ENCODE measurements at places on chromosomes 16 and 17.
A peak's percentile ranks its signal among the peaks of the same experiment; 100 is the strongest.

DNA sequence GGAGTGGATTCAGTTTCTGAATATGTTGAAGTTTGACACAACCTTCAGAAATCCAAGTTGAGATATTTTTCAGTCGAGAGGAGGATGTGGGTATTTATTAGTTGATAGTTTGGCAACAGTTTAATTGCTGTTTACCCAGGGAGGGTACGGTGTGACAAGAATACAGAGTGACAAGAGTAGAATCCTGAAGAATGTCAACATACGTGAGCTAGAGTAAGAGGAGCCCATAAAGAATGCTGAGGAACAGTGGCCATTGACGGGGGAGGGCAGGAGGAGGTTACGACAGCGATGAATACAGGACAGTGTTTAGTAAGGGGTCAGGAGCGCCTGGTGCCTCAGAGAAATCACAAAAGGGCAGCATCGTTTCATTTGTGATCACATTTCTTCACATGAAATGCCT, 76.5 kb downstream of the AATF start:
- DNase-seq, result no peak

GRCh38 chr16:28181515-28181914, 30.2 kb downstream of the XPO6 start:
- no peak for DNase-seq

GRCh38 chr16:870856-871561, 70.5 kb upstream of the GNG13 start:
- DNase-seq, result no peak

- DNase-seq, result no peak
Measured at GRCh38 chr16:72923757-72924156, 124.2 kb downstream of the ZFHX3 start.

- no peak for DNase-seq
Measured at GRCh38 chr17:67090341-67090740, 46.0 kb downstream of the CACNG1 start.

DNA sequence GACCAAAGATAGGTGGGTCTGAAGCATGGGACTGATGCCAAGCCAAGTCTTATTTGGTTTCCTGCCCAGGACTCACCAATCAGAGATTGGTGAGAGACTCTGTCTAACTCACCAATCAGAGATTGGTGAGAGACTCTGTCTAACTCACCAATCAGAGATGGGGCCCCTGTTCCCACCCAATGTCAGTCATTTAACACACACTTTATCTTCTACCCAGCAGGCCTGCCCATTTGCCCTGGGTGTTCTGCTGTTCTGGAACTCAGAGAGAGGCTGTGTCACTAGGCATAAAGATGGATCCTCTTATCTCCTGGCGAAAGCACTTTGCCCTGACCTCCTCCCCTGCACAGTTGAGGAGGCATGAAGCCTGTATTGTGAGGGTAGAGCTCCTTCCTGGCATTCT, 5.4 kb upstream of the RHOT1 start:
- DNase-seq, result no peak

- DNase-seq, result no peak
Measured at GRCh38 chr16:80164966-80165550, 375.7 kb upstream of the DYNLRB2 start.

GRCh38 chr17:17572010-17572785, 19.3 kb downstream of the PEMT start:
- no peak for DNase-seq

- peak; percentile 60 for DNase-seq
Measured at GRCh38 chr17:59786536-59787319, 79.3 kb downstream of the VMP1 start.

DNA sequence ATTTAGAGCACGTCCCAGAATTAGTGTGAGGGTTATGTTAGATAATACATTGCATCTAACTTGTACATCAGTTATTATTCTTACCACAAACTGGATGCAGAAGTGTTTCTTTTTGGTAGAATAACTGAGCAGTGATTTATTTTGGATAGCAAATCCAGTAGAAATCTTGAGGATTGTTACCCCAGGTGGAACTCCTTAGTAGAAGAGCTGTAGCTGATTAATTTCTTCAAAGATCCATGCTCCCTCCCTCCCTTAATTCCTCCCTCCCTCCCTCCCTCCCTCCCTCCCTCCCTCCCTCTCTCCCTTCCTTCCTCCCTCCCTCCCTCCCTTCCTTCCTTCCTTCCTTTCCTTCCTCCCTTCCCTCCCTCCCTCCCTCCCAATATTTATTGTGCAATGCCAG, 337.7 kb downstream of the CA10 start:
- DNase-seq, result no peak

GRCh38 chr17:49739641-49740271, 24.2 kb downstream of the FAM117A start:
- peak; percentile 92 for DNase-seq

DNA sequence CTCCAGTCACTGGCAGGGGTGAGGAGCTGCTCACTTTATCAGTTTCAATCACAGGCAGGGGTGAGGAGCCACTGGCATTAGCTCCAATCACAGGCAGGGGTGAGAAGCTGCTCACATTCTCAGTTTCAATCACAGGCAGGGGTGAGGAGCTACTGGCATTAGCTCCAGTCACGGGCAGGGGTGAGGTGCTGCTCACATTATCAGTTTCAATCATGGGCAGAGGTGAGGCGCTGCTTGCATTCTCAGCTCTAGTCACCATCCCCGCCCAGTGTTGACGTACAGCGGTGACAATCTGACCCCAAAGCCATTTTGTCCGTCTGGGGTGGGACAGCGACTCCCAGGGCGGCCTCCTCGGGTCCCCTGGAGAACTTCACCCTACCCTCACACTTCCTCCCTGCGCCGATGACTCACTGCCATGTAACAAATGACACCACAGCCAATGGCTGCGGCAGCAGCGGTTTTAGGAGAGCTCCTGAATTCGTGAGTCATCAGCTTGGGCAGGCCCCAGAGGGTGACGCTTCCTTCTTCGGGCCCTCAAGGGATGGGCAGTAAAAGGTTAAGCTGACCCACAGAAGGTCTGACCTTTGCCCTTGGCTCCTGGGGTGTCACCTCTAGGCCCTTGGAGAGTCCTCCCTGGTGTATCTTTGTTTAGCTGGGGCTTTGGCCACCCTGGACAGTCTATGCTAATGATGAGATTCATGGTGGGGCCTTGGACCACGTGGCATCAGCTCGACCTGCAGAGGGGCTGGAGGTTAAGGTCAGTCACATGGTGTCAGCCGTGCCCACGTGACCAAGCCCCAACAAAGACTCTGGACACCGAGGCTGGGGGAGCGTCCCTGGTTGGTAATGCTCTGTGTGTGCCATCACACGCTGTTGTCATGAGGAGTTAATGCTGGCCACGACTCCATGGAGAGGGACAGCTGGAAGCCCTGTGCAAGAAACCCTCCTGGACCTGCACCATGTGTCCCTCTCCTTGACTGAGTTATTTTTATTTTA, 171.7 kb downstream of the C16orf95 start:
- DNase-seq, result no peak

- no peak for DNase-seq
Measured at GRCh38 chr17:19645734-19646201, 2.8 kb upstream of the ALDH3A2 start.

DNA sequence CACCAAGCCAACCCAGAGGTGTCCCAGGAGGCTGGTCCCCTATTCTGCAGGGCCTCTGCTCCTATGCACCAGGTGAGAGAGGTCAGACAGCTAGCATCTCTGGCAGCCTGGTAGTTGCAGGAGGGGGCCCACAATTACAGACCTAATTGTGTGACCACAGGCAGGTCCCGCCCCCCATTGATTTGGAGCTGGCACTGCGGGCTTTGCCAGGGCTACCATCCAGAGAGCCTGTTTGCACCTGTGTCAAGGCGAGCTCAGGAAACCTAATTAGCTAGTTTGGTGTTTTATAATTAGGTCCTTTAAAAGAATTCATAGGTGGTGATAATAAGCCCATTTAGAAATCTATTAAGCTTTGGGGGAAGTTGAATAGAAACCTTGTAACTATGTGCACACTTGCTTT, 90.2 kb downstream of the MRM1 start:
- DNase-seq, result no peak

GRCh38 chr17:79917902-79918484, 78.8 kb upstream of the CBX4 start:
- DNase-seq, result no peak

DNA sequence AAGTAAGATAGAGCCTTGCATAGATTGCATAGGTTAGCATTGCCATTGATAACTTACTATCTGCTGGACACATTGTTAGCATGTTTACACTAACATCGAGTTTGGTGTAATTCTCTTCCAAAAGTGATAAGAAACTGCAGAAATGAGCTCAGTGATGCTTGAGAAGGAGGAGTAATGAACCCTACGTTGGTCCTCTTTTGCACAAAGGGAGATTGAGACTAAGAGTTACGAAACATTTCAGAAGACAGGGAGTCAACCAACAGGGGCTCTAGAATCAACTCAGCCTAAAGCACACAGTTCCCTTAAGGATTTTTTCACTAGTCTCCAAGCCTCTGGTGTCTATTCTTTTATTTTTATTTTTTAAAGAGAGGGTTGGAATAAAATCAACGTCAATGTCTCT, 6.8 kb downstream of the CCL7 start:
- DNase-seq, result no peak

DNA sequence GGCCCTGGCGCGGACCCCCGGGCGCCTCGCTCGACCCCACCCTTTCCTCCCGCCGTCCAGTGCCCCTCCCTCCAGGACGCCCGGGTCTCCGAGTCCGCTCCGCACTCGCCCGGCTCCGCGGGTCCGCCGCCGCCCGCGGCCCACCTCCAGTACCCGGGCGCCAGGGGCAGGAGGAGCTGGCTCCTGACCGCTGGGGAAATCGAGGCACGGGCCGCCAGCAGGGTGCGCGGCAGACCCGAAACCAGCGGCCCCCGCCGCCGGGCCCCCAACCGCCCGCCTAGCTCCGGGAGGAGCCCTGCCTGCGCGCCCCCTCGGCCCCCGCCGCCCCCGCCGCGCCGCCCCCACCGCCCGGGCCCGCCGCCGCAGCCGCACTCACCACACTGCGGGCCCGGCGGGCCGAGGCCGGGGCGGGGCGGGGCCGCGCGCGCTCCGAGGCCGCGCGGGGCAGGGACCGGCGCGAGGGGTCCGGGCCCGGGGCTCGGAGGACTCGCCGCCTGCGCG, 333 bp downstream of the MAFG start:
- no peak for DNase-seq

- no peak for DNase-seq
Measured at GRCh38 chr17:40888196-40888720, 3.2 kb upstream of the KRT20 start.

- DNase-seq, result no peak
Measured at GRCh38 chr16:27427538-27427937, 25.6 kb downstream of the IL21R start.

- DNase-seq, result no peak
Measured at GRCh38 chr17:48441231-48441711, 11.3 kb upstream of the SKAP1 start.

DNA sequence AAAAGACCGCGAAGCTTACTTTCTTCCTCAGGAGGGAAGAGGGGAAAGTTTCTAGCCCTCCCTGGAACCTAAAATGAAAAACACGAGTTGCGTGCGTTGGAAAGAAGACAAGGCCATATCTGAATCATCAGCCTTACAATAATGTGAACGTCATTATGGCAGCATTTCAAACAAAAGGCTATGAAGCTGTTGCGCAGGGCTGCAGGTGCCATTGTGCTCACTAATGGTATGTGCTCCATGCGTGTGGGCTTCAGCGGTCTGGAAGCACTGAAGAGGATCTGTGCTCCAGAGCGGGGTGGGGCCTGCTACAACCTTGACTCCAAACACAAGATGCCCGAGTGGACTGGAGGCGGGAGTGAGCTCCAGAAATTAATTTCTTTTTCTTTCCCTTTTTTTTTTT, 12.1 kb upstream of the CYB5B start:
- DNase-seq, result no peak

DNA sequence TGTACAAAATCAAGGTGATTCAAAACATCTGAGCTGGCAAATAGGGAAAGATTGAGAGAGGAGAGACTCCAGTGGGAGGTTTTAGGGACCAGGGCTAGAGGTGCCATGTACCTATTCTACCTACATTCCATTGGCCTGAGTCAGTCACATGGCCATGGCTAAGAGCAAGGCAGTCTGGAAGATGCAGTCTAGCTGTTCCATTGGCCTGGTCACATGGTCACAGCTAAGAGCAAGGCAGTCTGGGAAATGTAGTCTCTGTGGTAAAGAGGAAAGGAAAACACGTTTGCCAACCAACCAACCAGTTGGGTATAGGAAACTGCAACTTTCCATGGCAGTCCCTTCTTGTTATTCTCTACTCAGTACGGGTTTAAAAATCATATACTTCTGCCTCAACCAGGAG, 369.1 kb downstream of the XYLT1 start:
- DNase-seq, result no peak

GRCh38 chr17:72268431-72268830, 147.6 kb downstream of the SOX9 start:
- DNase-seq, result no peak

DNA sequence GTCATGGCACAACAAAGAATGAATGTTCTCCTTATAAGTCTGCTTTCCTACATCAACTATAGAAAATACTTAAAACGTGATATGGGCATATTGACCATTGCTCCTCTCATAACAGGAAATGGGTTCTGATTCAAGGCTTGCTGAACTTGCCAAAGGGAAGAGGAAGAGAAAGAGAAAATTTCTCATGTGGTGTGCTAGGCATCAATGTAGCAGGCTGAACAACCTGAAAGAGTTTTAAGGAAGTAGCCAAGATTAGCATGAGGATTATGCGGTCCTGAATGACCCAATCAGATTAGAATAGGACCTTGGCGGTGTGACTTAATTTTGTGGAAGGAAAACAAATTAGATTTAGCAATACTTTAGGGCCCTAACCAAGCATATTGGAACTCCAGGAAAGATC, 617.7 kb upstream of the CDH11 start:
- DNase-seq, result no peak

DNA sequence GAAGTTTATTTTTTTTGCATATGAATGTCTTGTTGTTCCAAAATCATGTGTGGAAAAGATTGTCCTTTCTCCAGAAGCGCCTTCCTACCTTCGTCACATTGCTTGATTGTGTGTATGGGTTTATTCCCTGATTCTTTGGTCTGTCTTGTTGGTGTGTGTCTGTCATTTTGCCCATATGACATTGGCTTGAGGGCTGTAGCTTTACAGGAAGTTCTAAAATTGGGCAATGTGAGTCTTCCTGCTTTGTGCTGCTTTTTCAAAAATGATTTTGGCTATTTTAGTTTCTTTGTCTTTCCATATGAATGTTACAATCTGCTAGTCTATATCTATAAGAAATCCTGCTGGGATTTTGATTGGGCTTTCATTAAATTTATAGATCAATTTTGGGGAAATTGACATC, 217.2 kb downstream of the SNX29 start:
- no peak for DNase-seq

GRCh38 chr17:69344939-69345338, 18.0 kb upstream of the ABCA5 start:
- no peak for DNase-seq

DNA sequence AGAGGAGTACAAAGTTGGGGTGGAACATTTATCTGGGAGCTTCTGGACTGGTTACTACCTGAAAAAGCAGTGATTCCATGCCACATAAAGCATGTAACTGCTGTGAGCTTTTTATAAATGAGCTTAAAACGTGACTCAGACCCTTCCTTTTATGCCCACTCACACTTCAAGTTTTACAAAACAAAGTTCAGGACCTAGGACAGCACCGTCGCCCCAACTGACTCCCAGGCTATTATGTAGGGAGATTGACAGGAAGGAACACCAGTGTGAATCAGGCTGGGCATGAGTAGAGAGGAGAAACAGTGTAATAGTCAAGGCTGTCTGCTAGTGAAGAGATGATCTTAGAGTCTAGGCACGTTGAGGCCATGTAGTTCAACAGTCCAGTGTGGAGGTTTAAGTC, 91.6 kb upstream of the DNAH9 start:
- DNase-seq, result no peak

Measured in stimulated activated CD4-positive, alpha-beta T cell treated with anti-CD3 and anti-CD28 coated beads, Interleukin-1b, Interleukin-23, amount 100 ng/mL, for 1 hour (primary cell).